Activated CD8-positive, alpha-beta memory T cell treated with anti-CD3 and anti-CD28 coated beads for 4 hours (primary cell): ENCODE measurements at places on chromosomes 5 and 9.

DNA sequence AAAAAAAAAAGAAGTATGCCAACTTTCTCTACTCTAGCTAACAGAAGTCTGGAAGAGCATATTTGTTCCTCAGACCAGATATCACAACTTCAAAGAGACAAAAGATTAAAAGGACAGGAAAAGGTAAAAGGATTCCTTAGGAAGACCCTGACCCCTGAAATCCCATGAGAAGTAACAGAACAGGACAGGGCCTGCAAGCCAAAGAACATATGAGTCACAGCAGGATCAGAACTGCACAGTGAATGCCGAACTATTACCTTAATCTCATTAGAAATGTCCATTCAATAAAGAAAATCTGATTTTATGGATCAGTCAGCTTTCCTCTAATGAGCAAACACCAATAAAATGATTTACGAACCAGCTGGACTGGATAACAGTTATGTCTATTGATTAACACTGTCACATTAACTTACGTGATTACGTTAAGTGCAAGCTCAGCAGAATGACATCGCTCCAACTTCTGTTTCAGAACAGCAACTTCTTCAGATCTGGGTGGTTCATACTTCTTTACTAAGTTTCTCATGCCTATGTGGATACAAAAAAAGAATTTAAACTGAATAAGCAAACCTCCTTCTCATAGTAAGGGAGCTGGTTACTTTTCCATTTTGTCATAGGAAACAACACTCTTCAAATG, 13.6 kb downstream of the CCNH start:
- no peak for DNase-seq

- no peak for DNase-seq
Measured at GRCh38 chr9:77899679-77900354, 131.8 kb downstream of the GNAQ start.

DNA sequence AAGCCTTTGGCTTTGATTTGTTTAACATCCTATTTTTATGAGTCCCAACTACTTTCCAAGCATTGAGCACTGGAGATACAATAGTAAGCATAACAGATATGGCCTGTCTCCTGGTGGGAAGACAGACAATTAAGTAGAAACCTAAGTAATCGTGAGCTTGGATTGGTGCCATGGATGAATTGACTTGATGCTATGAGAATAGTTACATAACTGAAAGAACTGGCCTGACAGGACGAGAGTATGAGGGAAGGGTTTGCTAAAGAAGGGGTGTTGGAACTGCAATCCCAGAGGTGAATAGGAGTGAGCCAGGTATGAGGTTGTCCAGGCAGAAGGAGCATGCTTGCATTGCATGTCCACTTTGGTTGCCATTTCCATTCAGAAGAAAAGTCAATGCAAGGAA, 52.4 kb downstream of the GPR21 start:
- no peak for DNase-seq

GRCh38 chr5:163635631-163636030, 130.2 kb downstream of the MAT2B start:
- DNase-seq, result no peak

- no peak for DNase-seq
Measured at GRCh38 chr5:67542479-67542878, 345.9 kb upstream of the CD180 start.

GRCh38 chr9:93668261-93668871, 92.0 kb downstream of the PHF2 start:
- DNase-seq, result no peak

GRCh38 chr9:95927271-95928004, 51.9 kb downstream of the ERCC6L2 start:
- no peak for DNase-seq

DNA sequence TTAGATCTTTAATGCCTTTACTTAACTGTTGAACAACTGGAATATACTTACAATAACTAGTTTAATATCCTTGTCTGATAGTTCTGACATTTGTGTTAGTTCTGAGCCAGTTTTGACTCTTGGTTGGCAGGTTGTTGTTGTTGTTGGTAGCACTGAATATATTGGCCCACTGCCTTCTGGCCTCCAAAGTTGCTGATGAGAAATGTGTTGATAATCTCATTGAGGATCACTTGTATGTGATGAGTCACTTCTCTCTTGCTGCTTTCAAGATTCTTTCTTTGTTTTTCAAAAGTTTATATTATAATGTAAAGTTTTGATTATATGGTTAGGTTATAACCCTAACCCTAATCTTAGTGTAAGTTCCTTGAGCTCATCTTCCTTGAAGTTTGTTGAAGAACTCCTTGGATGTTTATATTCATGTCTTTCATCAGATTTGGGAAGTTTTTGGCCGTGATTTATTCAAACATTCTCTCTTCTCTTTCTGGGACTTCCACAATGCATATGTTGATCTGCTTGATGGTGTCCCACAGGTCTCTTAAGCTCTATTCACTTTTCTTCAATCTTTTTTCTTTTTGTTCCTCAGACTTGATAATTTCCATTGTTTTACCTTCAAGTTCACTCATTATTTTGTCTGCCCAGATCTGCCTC, 149.7 kb downstream of the FGF18 start:
- DNase-seq, result no peak

DNA sequence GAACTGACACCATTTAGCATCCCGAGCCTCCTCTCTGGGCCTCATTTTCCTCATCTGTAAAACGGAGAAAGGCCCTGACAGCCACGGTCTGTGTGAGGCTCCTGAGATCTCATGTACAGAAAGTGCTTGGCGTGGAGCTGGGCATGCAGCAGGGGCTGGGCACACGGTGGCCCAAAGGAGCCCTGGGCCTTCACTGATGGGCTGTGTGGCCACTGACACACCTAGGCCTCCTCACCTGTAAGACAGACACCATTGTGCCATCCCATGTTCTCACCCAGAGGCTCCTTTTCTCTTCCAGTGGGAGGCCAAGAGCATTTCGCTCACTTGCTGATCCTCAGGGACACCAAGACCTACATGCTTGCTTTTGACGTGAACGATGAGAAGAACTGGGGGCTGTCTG, 1.6 kb downstream of the ORM1 start:
- no peak for DNase-seq

DNA sequence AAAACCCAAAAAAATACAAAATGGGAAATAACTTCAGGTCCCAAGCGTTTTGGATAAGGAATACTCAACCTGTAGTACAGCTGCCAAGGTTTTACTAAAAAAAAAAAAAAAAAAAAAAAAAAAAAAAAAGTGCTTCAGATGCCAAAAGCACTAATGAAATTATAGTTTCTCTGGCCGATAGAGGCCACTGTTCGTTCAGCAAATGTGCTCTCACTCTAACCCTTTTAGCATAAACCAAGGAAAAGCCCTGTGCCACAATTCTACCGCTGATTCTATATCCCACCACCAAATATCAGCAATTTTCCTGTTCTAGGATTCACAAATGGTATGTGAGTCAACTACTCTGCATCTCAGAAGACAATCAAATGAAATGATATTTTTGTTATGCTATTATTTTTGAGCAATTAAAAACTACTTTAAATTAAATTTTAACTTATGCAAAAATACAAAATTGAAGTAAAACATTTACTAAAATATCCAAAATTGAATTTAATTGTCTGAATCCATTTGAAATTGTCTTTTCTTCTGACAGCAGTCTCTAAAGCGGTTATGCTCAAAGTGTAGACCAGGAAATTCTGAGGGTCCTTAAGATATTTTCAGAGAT, 79.8 kb downstream of the RICTOR start:
- no peak for DNase-seq

GRCh38 chr5:169893571-169893970, 86.7 kb downstream of the INSYN2B start:
- DNase-seq, result no peak

DNA sequence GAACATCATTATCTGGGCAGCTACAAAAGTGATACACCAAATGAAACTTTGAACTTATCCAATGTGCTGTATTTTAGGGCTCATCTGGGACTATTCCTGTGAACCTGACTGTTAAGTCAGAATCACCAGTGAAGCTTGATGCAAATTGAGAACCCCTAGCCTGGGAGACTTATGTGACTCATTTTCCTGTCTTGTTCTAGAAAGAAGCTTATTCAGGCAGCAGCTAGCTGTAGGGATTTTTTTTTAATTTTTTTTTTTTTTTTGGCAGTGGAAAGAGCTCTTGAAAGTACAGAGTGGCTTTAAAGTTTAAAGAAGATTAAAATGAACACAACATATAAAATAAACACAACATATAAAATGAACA, 81.1 kb upstream of the TNFAIP8 start:
- no peak for DNase-seq
